ENCODE measurements at places on chromosomes 4 and X.

DNA sequence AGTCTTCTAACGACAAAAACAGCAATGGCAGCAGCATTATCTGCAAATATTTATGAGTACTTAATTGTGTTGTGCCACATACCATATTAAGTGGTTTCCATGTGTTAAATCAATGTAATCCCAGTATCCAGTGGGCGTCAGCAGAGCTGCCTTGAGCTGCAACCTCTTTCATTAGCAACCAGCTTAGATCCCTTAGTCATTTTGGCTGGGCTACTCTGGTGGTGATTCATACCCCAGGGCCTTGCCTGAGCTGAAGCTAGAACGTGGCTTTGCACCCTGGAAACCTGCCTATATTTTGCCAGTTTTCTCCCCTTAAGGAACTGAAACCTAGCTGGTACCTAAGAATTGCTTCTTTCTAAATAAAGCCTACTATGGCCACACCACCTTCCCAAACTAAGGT, 474.3 kb upstream of the FTHL17 start:
- DNase-seq, result no peak

DNA sequence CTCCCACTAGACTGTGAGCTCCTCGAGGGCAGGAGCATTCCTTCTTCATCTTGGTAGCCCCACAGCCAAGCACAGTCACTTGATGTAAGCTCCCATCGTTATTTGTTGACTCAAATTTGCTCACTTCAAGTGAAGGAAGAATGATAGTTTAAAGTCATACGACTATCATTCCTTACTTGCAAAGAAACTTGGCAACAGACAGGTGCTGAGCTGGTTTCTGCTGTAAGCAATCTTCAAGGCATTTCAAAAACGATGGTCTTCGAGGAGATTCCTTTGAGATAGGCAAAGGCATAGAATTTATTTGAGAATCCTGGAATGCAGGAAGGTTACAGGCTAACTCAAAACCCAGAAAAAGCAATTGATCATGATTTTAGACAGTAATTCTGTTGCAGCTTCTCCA, 64.8 kb downstream of the QDPR start:
- no peak for DNase-seq

DNA sequence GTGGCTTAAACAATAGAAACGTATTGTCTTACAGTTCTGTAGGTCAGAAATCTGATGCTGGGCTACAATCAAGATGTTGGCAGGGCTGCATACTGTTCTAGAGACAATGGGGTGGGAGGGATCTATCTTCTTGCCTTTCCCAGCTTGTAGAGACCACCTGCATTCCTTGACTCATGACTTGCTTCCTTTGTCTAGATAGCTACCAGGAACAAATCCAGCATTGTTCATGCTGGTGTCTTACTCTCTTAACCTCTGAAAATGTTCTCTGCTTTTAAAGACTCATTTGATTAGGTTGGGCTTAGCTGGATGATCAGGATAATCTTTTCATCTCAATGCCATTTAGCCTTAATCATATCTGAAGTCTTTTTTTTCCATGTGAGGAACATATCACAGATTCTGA, 169.0 kb downstream of the ZNF330 start:
- DNase-seq, result no peak

- peak; percentile 16 for DNase-seq
These were observed 241.1 kb downstream of the AFAP1 start for GRCh38 chr4:7698584-7698983.

- DNase-seq, result no peak
These were observed 899 bp upstream of the ZFP92 start for GRCh38 chrX:153410373-153410772.

GRCh38 chr4:125956276-125956675, 641.5 kb downstream of the FAT4 start:
- no peak for DNase-seq

GRCh38 chr4:187276736-187277408, 553.2 kb upstream of the FAT1 start:
- no peak for DNase-seq

- DNase-seq, result no peak
These were observed 58.2 kb upstream of the DUSP21 start for GRCh38 chrX:44785652-44786051.

GRCh38 chr4:100366213-100366612, 151.6 kb downstream of the EMCN start:
- no peak for DNase-seq
